GM23248 (cell line): ENCODE measurements at places on chromosomes 12 and 14. TPM values are rescaled to one million over a fixed set of nuclear protein-coding genes. Genes with fewer than 3 reads are reported as not detected.

- DNase-seq = no peak
- no peaks in the 10 kb centered on the region for H3K27me3 ChIP-seq
- no peaks in the 10 kb centered on the region for H3K4me1 ChIP-seq
Measured at GRCh38 chr14:26448181-26448855, 149.5 kb downstream of the NOVA1 start.

Gene KLRC1
- polyA plus RNA-seq = not detected in 2 replicates

DNA sequence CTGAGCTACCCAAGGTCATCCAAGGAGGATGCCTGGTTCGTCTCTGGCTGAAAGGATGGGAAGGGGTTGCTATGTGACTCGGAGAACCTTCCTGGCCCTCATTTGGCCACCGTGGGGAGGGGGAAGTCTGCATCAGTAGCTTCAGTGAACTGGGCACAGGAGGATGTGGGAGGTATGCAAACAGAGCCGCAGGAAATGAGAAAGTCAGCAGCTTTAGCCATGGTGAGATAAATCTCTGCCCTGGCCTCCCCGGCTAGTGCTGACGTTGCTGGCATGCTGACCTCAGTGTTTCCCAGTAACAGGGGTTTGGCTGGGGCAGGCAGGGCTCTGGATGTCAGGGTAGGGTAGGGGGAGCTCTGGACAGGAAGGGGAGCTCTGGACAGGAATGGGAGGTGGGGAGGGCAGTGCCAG lies 2.3 kb upstream of the CEBPE start:
- no peaks in the 10 kb centered on the region for H3K36me3 ChIP-seq
- no peaks in the 10 kb centered on the region for H3K27me3 ChIP-seq
- H3K4me3 ChIP-seq = no peak overlapping the region
- peak overlapping the region; percentile 63 for H3K27ac ChIP-seq
- peak; percentile 83 for DNase-seq

DNA sequence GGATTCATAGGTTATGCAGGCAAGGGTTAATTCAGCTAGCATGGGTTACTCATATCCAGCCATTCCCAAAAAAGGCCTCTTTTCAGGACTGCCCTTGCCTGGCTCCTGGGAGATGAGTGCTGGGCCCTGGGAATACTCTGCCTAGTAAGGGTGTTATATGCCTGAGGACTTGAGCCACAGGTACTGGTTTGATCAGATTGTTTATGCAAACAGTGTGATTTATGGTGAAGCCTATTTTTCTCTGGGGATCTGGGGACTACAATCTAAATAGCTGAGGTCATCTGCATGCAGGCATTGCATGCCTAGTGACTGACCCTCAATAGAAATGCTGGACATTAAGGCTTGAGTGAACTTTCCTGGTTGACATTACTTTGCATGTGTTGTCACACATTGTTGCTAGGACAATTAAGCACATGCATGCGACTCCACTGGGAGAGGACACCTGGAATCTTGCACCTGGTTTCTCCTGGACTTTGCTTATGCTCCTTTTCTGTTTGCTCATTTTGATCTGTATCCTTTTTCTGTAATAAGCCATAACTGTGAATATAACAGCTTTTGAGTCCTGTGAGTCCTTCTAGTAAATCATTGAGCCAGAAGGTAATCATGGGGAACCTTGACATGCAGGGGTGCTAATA lies 73.0 kb downstream of the RAD51B start:
- no peaks in the 10 kb centered on the region for H3K36me3 ChIP-seq
- no peak overlapping the region for H3K27ac ChIP-seq
- no peaks in the 10 kb centered on the region for H3K27me3 ChIP-seq
- no peaks in the 10 kb centered on the region for H3K4me1 ChIP-seq
- no peak for DNase-seq
- H3K4me3 ChIP-seq = no peak overlapping the region

DNA sequence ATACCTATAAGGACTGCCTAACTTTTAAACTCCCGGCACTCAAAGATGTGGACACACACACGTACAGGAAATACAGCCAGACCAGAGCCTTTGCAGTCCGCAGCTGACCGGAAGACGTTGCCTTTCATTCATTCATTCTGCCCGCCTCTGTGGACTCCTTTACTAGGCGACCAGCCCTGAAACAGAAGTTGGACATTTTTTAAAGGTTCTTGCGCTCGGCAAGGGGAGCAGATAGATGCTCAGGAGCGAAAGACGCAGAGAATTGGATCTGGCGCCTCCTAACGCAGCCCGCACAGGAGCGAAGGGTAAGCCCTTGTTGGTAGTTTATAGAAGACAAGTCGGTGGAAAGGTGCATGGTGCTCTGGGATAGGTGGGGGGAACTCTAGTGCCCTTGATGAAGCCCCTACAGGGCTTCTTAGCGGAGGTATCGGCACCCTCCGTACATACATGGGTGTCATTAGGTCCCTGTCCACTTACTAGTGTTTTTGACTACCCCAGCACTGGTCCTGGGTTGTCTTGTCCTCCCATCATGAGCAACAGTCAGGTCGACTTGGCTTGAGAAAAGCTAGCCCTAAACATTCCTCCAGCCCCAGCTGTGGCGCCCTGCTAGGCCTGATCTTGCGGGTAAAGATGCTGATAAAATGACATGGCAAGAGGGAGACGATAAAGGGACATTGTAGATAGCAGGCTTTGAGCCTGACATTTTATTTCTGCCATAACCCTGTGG lies at the start of gene KDM2B:
KDM2B (minus strand) TSS at position 65 of the 727 bp plus-strand sequence. CDS start 112 bp downstream, outside the sequence.
- peak; percentile 65 for DNase-seq
- peak within 1 kb of the TSS; percentile 80 for H3K4me3 ChIP-seq
- no peaks in the 10 kb centered on the region for H3K36me3 ChIP-seq
- no peaks in the 10 kb centered on the region for H3K27me3 ChIP-seq

DNA sequence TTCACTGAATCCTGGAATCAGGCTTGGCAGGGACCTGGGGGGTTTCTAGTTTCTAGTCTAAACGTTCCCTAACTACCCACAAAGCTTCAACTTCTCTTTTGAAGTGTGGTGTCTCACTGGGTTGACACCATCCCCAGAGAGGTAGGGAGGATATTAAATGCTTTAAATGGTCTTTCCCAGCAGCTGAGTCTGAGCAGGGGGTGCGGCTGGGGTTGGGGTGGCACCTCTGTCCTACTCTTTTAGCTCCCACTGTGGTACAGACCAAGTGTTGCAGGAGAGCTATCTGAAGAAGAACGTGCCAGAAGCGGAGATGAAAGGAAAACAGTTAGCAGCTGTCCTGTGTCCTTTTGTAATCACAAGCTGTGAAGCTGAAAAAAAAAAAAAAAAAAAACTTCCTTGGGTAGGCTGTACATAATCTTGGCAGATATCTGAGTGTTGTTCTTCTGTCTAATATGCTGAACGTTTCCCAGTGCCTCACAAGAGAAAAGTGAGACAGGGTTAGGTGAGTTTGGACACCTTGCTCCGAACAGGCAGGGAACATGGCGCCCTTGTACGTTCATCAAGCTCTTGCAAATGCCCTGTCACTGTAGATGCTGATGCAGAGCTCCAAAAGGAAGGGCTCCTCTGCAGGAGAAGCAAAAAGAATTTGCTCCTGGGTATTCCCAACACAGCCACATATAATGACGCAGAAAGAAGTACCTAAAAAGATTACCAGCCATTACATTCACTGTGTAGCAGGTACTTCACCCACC lies 447.2 kb downstream of the APAF1 start:
- H3K4me3 ChIP-seq = no peak overlapping the region
- H3K4me1 ChIP-seq = no peaks in the 10 kb centered on the region
- H3K27me3 ChIP-seq = no peaks in the 10 kb centered on the region
- DNase-seq = no peak
- H3K36me3 ChIP-seq = no peaks in the 10 kb centered on the region
- no peak overlapping the region for H3K27ac ChIP-seq

- H3K27ac ChIP-seq = no peak overlapping the region
- no peak for DNase-seq
- H3K4me1 ChIP-seq = peaks cover 19% of the 10 kb centered on the region
- H3K27me3 ChIP-seq = no peaks in the 10 kb centered on the region
Measured at GRCh38 chr12:108860443-108860842, 3.1 kb upstream of the SSH1 start.

GRCh38 chr14:66104486-66104885 lies 381.7 kb upstream of the CCDC196 start:
- H3K27me3 ChIP-seq = no peaks in the 10 kb centered on the region
- no peak overlapping the region for H3K4me3 ChIP-seq

Gene ASPG
- polyA plus RNA-seq = not detected in 2 replicates

Gene HSP90B1
- polyA plus RNA-seq = 969 and 998 TPM in 2 replicates

DNA sequence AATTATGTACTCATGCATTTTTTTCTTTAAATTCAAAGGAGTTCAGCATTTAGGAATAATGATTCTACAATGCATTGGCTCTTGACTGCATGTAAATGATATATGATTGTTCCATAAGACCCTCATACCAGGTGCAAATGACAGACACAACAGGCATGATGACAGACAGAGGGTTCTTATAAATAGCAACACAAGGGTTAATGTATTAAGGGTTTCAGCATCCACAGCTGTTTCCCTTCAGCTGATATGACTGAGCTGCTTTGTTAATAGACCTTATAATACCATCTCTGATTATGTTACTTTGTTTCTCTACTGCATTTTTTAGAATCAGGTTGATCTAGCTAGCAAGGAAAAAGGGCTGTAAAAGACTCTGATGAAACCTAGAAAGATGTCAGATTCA lies 90.8 kb upstream of the TMTC2 start:
- H3K27ac ChIP-seq = no peak overlapping the region
- no peaks in the 10 kb centered on the region for H3K27me3 ChIP-seq
- no peaks in the 10 kb centered on the region for H3K4me1 ChIP-seq
- H3K4me3 ChIP-seq = no peak overlapping the region

DNA sequence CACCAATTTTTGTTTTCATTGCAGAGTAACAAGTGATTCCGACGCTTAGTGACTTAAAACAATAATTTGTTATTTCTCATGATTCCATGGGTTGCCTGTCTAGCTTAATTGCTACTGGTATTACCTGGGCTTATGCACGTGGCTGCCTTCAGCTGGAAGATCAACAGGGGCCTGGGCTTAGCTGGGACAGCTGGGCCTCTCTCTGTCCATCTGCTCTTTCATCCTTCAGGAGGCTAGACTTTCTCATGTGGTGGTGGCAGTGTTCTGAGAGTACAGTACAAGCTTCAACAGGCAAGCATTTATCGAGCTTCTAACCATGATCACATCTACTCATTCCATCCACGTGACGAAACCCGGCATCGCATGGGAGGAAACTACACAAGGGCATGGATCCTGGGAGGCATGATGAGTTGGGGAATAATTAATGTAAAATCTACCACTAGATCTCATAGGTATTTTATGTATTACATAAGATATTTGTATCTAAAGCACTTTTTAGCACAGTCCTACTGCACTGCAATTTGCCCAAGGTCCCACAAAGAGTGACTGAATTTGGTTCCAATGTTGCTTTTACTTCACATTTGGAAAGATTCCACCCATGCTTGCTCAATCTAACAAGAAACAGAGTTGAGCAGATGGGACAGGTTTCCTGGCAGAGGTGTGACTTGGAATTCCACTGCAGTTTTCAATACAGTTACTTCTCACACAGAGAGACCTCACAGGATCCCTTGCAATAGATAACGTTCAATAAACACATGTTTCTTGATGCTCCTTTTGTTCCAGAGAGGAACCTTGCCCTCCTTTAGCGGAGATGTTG lies 153.1 kb upstream of the FRMD6 start:
- peaks cover 4% of the 10 kb centered on the region; the same call in 1 of the 2 replicates for H3K4me1 ChIP-seq
- H3K27me3 ChIP-seq = no peaks in the 10 kb centered on the region
- no peak overlapping the region for H3K27ac ChIP-seq
- peak; percentile 32 for DNase-seq

Gene PIK3C2G
- not detected in 2 replicates for polyA plus RNA-seq

Gene SMIM10L1
- 15.8 and 16.6 TPM in 2 replicates for polyA plus RNA-seq

DNA sequence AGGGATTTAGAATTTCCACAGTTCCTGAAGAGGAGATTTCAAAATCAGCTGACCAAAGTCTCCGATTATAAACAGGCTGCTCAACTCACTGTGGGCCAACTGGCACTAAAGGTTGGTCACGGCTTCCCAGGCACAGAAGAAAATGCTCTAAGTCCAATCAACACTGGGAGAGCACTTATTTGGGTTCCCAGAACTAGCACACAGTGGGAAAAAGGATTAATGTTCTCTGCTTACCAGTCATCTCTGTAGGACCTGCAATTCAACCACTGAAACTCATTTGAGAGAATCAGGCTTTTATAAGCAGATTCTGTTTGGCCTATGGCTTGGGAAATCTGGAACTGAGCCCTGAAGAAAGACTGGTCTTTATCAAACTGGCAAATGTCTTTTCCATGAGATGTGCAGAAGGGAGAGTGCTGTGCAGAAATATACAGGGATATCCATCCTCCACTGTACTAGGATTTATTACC lies 49.4 kb downstream of the ABCC9 start:
- no peak overlapping the region for H3K27ac ChIP-seq
- H3K4me1 ChIP-seq = peaks cover 9% of the 10 kb centered on the region
- peaks cover 7% of the 10 kb centered on the region; the same call in 1 of the 2 replicates for H3K36me3 ChIP-seq
- H3K27me3 ChIP-seq = no peaks in the 10 kb centered on the region
- DNase-seq = no peak

DNA sequence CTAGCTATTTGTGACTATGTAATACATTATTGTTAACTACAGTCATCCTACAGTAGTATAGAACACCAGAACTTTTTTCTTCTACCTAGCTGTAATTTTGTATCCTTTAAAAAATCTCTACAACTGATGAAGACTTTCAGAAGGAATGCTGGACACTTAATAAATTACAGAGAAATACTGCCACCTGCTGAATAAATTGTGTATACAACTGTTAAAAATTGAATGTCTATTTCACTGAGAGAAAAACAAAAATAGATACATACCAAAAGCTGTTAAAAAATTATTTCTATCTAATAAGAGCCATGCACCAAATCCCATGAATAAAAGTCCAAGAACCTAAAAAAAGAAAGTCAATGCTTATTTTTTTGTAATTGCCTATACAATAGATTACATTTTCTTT lies 6.6 kb downstream of the TSPAN19 start:
- no peaks in the 10 kb centered on the region for H3K36me3 ChIP-seq
- no peaks in the 10 kb centered on the region; the same call in 1 of the 2 replicates for H3K27me3 ChIP-seq
- H3K4me1 ChIP-seq = no peaks in the 10 kb centered on the region
- no peak overlapping the region for H3K27ac ChIP-seq
- no peak overlapping the region for H3K4me3 ChIP-seq

Gene P2RX7
- 0.15 and 0.53 TPM in 2 replicates for polyA plus RNA-seq

- no peak overlapping the region for H3K4me3 ChIP-seq
- H3K27ac ChIP-seq = no peak overlapping the region
- peaks cover 8% of the 10 kb centered on the region for H3K27me3 ChIP-seq
Measured at GRCh38 chr14:20723488-20723887, 22.2 kb upstream of the EDDM3A start.

DNA sequence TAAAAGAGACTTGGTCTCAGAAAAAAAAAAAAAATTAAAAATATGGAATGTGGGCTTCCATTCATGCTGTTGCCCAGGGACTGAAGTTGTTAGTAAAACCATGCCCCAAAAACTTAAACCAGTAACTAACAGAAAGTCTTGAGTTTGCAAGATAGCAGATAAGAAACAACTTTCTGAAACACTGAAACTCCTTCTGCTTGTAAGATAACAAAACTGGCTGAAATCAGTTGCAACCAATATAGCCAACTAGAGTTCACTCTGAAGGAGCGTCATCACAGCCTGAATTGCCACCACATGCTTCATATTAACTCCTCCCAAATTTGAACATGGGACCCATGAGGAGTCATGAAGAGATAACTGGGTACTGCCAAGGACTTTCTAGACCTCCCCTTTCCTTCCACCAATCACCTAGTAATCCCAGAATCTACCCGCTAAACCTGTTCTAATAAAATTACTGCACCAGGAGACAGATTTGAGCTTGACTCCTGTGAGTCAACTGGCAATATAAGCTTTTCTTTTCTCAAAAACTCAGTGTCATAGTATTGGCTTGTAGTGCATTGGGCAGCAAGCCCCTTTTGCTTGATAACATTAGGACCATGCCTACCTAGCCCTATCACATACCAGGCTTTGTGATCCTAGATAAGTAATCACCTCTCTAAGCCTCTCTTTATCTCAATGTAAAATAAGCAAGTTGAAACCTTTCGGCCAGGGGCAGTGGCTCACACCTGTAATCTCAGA lies 53.6 kb downstream of the R3HDM2 start:
- no peak overlapping the region for H3K27ac ChIP-seq
- no peak overlapping the region for H3K4me3 ChIP-seq
- 0 out of 2 replicates have a peak, but pooled peaks cover 5% of the 10 kb centered on the region for H3K4me1 ChIP-seq
- H3K36me3 ChIP-seq = no peaks in the 10 kb centered on the region
- DNase-seq = no peak
- no peaks in the 10 kb centered on the region for H3K27me3 ChIP-seq
